Activated CD4-positive, alpha-beta T cell treated with anti-CD3 and anti-CD28 coated beads, Interleukin-2, amount 10 ng/mL, durations not matched to agents 7 days and 5 days (primary cell): ENCODE measurements at places on chromosomes 3 and 15.
A peak's percentile ranks its signal among the peaks of the same experiment; 100 is the strongest.

DNA sequence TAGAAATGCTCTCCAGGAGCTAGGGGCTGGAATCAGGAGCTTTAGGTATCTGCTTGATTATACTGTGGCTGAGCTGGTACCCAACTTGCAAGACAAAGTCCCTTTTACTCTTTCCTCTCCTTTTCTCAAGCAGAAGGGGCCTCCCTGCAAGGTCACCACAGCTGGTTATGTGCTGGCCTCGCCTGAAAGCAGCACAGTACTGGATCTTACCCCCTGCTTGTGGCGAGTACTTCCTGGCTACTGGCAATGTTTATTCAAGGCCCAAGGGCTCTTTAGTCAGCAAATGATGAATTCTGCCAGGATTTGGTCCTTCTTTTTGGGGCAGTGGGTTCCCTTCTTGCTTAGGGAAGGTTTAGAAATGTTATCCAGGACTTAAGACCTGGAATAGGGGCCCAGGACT, 234.6 kb downstream of the RAP2B start:
- DNase-seq = no peak

- no peak for DNase-seq
Observed at GRCh38 chr3:21310161-21310560, 440.8 kb downstream of the ZNF385D start.

- no peak for DNase-seq
Observed at GRCh38 chr3:31043184-31043819, 148.8 kb upstream of the GADL1 start.

GRCh38 chr15:72492733-72493132, 18.6 kb downstream of the ARIH1 start:
- DNase-seq = no peak

DNA sequence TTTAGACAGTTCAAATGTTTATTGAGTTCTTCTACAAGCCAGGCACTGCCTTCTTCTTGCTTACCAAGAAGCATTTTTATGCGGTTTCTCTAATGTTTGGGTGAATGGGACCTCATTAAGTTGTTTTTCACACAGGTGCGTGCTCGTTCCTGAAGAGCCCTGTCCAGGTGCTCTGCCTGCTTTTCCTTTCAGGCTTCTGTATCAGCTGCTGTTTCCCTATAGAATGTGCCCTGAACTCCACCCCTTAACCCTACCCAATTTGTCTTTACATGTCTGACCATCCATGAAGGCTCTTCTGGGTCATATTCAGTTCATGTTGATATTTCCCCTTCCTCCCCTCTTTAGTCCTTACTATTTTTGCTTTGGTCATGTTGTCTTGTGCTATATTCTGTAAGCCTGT, 22.4 kb upstream of the GOLGA6L10 start:
- no peak for DNase-seq

DNA sequence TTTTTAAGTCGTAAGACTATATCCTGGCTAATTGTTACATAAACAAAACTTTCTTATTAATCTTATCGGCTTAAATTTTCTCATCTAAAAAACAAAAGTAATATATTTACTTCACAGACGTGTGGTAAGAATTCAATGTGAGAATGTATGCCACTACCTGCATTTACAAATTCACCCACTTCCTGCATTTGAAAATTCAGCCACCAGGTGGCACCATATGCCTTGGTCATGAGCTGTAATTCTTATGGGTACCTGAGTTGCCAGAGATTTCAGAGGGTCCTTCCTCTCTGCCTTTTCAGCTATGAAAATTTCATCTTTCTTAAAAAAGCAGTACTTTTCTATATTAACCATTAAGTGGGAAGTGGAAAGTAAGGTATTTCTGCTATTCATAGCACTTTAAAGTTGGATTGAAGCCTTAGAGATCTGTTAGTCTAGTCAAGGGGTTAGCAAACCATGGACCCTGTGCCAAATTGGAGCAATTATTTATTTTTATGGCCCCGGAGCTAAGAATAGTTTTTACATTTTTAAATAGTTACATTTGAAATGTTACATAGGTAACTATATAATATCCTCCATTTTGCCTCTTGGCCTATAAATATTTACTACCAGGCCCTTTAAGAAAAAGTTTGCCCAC, 127.8 kb downstream of the HCN4 start:
- peak; percentile 84 for DNase-seq

DNA sequence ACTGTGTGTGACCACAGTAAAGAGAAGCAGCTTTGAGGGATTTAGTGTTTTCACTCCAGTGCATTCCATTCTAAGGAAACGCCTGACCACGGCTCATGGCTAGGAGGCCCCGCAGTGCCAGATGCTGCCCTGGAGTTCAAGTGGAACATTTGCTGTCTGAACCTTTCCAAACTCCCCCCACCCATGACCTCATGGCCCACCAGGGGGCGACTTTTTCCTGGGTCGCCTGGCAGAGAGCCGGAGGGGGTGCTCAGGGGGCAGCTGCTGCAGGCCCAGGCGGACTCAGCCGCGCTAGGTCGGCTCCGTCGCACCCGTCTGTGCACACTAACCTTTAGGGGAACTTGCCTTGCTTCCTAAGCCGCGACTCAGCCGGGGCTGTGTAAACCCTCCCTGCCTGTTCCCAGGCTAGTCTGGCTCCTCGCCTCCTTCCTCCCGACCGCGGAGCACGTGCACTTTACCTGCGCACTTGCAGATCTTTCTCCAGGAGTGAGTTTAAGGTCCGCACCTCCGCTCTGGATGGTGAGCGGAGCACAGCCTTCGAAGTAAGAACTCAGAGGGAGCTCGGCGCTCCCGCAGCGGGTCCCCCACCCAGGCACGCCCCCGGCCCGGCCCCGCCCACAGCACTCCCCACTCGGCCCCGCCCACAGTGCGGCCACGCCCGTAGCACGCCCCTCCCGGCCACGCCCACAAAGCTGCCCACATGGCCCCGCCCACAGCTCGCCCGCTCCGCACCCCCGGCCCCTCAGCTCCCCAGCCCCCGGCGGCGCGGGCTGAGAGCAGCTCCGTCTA, at the start of gene OCA2:
OCA2 (minus strand) TSS at position 550 of the 789 bp plus-strand sequence. CDS start 17,441 bp downstream, outside the sequence.
- DNase-seq = peak; percentile 49

- DNase-seq = no peak
Observed at GRCh38 chr3:113291572-113291971, 80.2 kb downstream of the BOC start.
